ENCODE measurements at places on chromosomes 2 and 18. TPM values are rescaled to one million over a fixed set of nuclear protein-coding genes. Genes with fewer than 3 reads are reported as not detected.

The DSEL gene
- polyA plus RNA-seq = 16.8 TPM

DNA sequence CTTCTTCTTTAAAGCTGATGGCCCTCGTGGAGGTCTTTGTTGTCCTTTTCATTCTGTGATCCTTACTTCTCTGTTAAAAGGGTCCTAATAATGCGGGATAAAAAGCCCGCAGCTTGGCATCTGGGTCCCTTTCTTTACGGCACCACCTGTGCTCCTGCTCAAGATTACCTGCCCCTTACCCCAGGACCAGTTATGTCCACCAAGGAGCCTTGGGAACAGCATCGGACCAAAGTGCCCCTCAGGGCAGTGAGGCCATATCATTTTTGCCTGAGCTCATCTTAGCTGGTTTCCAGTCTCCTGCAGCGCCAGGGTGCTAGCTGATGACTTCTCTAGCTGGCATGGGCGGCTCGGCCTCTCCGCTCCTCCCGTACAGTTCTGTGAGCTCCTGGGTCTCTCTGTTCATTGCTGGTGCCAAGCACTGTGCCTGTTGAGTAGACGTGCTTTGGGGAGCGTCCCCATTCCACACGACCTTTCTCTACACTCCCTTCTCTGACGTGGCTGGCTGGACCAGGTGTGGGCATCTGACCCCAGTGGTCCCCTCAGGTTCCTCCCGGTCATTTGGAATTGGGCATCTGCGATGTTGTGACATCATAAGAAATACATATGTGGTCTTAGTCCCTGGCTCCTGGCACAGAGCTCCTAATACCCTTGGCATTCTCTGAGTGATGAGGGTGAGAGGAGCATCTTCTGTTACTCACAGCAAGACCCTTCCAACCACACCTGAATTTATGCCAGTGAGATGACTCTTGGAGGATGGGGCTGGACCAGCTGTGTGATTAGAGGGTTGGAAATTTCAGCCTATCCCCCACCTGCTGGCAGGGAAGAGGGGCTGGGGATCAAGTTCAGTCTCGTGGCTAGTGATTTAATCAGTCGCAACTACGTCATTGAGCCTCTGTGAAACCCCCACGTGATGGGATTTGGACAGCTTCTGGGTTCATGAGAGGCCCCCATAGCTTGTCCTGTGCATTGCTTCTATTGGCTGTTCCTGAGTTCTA, 134.2 kb upstream of the HS6ST1 start:
- no peak for DNase-seq

DNA sequence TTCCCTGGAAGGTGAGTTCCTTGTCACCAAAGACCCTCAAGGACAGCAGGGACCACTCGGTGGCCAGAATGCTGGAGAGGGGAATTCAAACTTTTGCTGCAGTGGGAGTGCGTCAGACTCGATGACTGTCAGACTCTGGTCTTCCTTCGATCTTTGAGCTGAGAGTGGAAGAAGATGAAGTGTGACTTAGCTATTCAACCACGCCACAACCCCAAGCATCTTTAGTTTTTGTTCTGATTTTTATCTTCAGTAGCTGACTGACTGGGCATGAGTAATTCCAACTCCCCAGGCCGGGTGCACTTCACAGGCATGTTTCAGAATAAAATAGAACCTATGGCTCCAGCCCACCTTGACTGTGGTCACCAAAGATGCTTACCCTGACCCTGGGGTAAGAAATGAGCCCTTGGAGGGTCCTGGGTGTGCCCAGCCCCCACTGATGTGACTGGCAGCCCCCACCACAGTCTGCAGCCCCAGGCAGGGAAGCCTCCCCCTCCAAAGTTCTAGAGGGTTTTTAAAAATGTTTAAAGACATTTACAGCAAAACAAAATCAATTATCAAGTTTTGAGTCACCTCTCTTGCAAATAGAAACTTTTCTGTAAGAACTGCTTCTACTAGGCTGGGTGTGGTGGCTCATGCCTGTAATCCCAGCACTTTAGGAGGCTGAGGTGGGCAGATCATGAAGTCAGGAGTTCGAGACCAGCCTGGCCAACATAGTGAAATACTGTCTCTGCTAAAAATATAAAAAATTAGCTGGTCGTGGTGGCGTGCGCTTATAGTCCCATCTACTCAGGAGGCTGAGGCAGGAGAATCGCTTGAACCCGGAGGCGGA, 24.9 kb upstream of the YWHAQ start:
- DNase-seq = peak; percentile 94

GRCh38 chr2:227614246-227614645, 394 bp downstream of the SCYGR3 start:
- no peak for DNase-seq

The CTAGE1 gene
- polyA plus RNA-seq = 0.10 TPM

The HRH4 gene
- polyA plus RNA-seq = not detected

DNA sequence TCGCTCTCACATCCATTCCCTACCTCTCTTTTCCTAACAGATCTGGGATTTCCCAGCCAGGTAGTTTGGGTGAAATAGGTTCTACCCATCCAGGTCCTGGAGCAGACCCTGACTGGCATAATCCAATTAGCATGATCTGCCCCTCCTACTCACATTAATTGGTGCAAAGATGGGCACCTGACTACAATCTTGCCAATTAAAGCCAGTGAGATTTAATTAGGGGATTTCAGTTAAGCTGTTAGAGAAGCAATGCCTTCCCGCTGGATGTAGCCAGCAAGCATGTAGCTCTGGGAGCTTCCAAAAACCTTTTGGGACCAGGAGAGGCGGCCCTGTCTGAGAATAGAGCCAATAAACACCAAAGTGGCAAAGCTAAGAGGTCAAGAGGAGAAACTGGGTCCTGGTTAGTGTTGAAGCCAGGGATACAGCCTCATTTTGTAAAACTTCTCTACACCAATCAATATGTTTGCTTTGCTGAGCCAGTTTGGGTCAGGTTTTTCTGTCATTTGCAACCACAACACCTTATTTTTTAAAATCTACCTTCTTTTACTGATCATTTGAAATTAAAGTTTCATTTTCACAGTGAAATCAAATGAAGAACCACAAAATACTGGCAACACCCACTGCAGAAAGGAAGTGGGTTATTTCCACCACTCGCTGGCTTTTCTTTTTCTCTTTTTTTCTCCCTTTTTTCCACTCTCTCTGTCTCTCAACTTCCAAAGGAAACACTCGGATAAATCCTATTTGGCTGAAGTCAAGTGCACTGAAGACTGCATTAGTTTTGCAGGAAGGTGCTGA, 3.2 kb upstream of the TTC39C start:
- no peak for DNase-seq

The RUFY4 gene
- not detected for polyA plus RNA-seq

The C2orf66 gene
- polyA plus RNA-seq = 0.27 TPM

Measured in IMR-90 (cell line).